ENCODE measurements at places on chromosomes 2 and 18. TPM values are rescaled to one million over a fixed set of nuclear protein-coding genes. Genes with fewer than 3 reads are reported as not detected.
A peak's percentile ranks its signal among the peaks of the same experiment; 100 is the strongest.

- no peak for DNase-seq
These were observed 395.3 kb upstream of the NXPH2 start for GRCh38 chr2:139175510-139175909.

DNA sequence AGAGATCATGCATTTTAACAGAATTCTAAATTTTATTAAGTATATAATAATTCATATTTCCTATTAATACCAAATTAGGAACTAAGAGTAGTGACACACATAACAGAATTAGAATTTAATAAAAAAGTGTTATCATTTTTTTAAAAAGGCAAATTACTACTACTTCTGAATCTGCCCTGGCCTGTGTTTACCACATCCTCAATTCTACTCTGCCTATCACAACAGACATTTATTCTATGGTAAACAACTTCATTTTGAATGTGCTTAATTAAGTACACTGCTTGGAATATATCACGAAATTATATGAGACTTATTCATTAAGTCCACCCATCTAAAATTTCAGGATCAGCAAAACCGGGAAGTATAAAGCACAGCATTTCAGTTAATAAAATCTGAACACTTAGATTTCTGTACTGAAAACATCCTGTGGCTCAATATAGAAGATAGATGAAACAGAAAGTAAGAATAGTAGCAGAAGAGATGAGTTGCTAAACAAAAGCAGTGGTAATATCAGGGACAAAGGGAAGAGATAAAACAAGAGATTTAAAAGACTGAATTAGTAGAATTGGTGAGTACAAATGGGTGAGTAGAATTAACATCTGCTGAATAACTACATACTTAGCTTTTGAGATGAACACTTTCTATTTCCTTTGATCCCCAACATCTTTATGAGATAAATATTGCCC is 3.7 kb downstream of the SMC6 start:
- no peak for DNase-seq

DNA sequence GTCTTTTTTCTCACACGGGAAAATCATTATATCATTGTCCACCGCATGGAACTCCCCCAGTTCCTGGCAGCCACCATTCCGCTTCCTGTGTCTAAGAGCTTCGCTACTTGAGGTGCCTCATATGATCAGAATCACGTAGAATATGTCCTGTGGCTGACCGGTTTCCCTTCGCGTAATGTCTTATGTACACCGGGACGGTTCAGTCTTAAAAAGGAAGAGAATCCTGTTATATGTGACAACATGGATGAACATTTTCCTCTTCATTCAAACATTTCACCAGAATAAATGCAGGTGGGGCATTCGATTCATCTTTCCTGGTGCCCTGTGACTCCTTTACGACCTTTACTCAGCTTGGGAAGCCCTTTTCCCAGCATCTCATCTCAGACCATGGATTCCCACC is 131.7 kb upstream of the TWIST2 start:
- no peak for DNase-seq

- peak; percentile 22 for DNase-seq
These were observed 249.9 kb upstream of the SIX2 start for GRCh38 chr2:45259138-45259537.

GRCh38 chr2:76270096-76270710 is 559.5 kb upstream of the GCFC2 start:
- DNase-seq: no peak

- no peak for DNase-seq
These were observed 52.9 kb upstream of the LINC00305 start for GRCh38 chr18:64201781-64202180.

GRCh38 chr2:4591261-4591660 is 887.9 kb downstream of the DCDC2C start:
- no peak for DNase-seq

Gene ME2
- total RNA-seq: 69.8 TPM

Gene ASXL3
- total RNA-seq: 1.4 TPM
